Spinal cord (tissue), 10 donors: ENCODE measurements at places on chromosomes 3 and 15.

- DNase-seq: no peak
Measured at GRCh38 chr15:92152983-92153382, 240.7 kb upstream of the ST8SIA2 start.

- DNase-seq: no peak
Measured at GRCh38 chr3:38337703-38338102, 8.9 kb upstream of the XYLB start.

- DNase-seq: no peak
Measured at GRCh38 chr3:16897254-16897926, 12.6 kb downstream of the PLCL2 start.

DNA sequence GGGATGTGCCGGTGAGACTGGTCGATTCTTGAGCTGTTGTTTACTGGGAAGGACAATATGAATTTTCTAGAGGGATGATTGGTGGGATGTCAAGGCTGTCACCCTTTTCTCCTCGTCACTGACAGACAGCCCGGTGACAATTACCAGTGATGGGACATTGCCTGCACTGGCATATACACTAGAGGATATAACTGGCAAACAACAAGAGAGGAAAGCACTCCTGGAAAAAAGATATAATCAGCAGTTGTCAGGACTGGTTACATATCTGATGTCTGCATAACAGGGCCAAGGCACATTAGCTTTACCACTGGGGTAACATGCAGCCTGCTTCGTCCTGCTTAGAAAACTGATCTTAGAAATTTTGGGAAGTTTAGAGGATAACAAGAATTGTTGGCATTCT is 131.1 kb downstream of the ROBO2 start:
- DNase-seq: no peak

- no peak for DNase-seq
Measured at GRCh38 chr15:58115692-58116091, 22.5 kb upstream of the AQP9 start.

GRCh38 chr15:76368122-76368621 is 31.6 kb downstream of the ISL2 start:
- no peak for DNase-seq

DNA sequence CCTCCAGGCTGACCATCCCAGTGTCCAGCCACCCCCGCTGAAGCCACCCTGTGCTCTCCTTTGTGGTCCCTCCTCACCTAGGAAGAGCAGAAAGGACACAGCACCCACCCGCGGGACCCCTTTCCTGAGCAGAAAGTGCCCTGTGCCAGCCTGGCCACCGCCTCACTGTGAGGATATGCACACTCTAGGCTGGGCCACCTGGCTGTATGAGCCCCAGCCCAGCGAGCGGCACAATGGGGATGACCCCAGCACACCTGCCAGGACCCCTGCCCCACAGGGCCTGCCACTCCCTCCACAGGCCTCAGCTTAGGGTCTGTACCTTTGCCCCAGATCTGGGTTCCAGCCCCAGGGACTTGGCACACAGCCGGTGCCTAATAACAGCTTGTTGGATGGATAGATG is 47.9 kb upstream of the FURIN start:
- no peak for DNase-seq

- no peak for DNase-seq
Measured at GRCh38 chr15:62942428-62942827, 100.1 kb upstream of the TPM1 start.

DNA sequence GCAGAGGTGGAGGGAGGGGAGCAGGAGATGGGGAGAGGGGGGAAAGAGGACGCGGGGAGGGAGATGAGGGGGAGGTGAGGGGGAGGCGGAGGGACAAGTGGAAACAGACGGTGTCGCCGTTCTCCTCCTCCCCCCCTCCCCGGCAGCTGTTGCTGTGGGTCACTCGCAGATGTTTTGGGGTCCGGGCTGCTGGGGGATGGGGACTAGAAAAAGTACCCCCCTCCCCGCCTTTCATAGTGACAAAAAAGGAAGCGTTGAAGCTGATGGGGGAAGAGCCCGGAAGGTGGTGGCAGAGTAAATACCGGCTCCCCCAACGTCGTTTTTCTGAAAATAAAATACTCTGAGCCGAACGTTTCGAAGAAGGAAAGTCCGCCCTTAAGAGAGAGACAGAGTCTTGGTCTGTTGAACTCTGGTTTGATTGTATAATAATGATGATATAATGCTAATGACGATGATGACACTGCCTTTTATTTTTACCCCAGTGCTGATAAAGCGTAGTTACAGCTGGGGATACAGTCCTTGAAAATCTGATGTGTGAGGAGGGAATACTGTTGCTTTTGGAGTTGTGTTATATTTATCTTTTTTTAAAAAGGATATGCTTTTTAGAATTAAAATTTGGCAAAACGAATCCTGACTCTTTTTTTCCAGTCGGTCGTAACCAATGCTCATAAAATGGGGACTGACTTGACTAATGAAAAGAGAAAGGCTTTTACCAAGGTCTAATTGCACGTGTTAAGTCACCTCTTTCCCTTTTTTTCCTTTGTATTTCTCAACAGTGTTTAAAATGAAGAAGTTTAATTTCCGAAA is 993 bp downstream of the STXBP5L start:
- peak; percentile 33 for DNase-seq

DNA sequence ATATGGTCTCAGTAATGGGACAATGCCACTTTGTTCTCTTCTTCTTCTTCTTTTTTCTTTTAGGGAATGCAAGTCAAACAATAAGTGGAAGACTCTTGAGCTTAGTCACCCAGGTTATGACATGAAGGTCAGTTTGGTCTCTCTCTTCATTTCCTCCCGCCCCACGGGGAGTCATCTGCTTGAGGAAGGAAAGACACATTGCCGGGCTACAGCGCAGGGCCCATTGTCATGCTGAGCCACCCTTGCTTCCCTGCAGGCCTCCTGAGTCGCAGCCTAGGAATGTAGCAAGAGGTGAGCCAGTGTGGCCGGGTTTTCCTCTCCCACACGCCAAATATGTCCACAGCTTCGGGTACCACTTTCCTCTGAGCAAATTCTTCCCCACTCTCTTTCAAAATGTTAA is 47.6 kb downstream of the RAP2B start:
- DNase-seq: no peak

DNA sequence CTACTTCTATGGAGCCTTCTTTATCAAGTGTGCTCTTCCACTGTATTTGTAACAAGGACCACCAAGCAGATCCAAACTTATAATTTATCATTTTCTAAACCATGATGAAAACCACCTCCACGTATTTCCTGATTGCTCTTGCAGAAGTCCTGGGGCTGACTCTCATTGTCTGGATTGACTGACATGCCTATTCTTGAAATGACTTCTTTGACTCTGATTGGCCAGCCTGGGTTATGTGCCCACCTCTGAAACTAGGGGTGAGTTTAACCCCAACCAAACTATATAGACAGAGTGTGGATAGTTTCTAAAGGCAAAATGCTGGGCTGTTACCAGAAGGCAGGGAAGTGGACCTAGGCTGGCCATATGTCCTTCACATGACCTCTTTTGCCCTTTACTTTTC is 12.7 kb downstream of the TMPRSS7 start:
- DNase-seq: no peak

DNA sequence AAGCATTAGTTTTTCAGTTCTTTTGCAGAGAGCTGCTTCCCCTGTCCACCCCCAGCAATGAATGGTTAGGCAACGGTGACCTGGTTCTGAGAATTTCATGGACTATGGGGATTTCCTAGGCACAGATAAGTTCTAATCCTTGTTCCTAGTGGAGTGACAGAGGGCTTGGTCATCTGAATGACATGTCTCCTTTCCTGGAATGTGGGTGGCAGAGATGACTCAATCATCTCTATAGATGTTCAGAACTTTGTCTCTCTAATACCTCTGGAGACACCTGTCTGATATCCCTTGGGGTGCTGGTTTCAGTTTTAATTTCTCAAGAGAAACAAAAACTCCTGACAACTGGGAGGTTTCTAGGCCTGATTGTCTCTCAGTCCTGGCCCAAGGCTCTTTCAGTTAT is 10.4 kb downstream of the PLA2G4E start:
- DNase-seq: no peak

DNA sequence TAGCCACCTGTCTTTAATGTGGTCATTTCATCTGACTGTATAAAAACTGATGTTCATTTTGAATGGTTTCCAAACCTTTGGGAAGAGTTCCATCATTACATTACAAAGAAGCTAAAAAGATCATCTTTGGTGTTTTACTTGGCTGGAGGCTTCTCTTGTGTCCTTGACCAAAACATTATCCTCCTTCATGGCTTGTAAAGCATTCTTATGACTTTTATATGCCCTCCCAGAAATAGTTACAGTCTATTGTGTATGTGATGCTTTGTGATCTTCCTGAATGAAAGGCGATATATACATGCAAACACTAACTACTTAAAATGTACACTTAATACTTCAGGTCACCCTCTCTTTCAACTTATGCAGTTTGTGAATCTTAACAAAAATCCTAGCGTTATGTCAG is 525.6 kb downstream of the MECOM start:
- no peak for DNase-seq

DNA sequence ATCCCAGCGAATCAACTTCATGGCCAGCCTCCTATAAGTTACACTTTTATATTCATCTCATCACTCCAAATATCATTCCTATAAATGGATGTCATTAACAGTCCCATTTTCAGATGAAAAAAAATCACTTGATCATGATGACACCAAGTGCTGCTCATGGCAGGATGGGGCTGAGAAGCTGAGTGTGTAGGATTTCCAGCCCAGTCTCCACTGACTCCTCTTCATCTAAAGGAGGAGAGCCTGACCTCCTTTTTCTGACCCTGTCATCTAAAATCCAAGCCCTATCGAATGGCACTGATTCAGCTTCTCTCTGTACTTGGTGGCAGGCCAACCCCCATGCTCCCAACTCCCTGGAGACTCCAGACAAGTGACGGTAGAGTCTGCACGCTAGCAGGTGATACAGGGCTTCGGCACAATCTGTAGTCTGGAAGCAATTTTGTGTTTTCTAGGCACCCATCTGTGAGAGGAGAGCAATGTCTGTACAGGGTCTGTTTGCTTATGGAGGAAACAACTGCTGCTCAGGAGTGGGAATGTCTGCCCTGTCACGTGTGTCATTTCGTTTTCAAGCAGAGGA is 103.2 kb downstream of the EPHB1 start:
- peak; percentile 72 for DNase-seq

- no peak for DNase-seq
Measured at GRCh38 chr3:66472313-66473134, 28.3 kb downstream of the LRIG1 start.

- DNase-seq: no peak
Measured at GRCh38 chr3:120077731-120078130, 16.5 kb downstream of the GSK3B start.

- DNase-seq: no peak
Measured at GRCh38 chr3:133831966-133832801, 26.6 kb downstream of the SRPRB start.

DNA sequence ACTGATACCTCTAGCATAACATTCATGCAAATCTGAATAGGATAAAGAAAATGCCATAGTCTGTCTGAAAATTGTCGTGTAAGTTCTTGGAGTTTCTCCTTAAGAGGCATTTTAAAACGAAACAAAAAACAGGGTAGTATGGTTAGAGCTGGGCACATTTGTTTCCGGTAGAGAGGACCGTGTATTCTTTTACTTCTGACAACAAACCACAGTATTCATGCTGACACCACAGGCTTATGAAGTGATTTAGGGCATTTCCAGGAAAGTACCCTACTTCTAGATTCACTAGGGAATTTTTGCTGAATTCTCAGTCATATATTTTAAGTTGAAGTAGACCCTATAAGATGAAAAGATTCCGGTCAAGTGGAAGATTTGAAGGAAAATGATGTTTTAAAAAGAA is 541.3 kb downstream of the UNC13C start:
- no peak for DNase-seq

GRCh38 chr15:68812597-68813431 is 7.9 kb downstream of the ANP32A start:
- peak; percentile 19 for DNase-seq

- no peak for DNase-seq
Measured at GRCh38 chr15:89628301-89628700, 27.0 kb downstream of the KIF7 start.

- DNase-seq: peak; percentile 71
Measured at GRCh38 chr3:183428447-183429211, at the start of gene MCF2L2. MCF2L2 (minus strand) TSS chr3:183428619; CDS start chr3:183427977, 642 bp downstream.

DNA sequence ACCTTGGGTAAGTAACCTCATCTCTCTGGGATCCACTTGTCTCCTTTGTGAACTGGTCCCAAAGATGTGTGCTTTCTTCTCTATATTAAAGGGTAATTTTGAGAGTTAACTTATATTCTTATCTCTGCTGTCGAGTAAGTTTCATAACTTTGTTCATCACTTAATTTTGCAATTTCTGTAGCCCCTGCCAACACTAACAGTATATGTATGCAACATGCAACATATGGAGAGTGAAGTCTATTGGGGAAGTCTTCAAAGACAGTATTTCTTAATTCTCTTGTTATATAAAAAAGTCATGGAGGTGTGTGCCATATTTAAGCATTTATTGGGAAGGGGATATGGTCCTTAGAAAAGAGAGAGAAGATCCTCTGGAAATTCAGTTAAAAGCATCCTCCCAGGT is 85.9 kb downstream of the LRRC3B start:
- DNase-seq: no peak

DNA sequence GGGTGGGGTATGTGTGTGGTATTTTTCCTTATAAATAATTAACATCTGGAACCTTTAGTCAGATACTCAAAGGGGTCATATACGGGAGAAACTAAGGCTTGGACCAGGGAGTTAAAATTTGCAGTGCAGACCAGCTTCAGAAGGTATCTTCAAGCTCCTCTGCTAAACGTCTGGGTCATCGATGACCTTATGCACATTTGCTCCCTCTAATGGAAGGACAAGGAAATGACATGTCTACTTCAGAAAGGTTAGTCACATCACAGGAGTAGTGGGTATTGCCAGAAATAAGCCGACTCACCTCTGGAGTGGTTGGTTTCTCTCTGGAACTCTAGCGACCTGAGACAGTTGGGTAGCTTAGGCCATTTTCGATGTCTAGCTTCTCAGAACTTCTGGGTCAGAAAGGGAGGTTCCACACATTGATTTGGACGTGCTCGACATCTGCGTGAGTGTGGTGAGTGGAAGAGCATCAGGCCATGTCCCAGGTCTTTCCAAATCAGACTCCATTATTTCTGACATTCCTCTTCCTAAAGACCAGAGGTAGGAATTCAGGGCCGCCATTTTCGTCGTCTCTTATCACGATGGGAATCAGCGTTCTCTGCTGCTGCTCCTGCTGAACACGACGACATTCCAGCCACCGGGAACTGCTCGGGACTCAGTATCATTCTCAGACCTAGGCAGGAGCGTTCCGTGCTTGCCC is 31.8 kb upstream of the RASA2 start:
- DNase-seq: no peak

DNA sequence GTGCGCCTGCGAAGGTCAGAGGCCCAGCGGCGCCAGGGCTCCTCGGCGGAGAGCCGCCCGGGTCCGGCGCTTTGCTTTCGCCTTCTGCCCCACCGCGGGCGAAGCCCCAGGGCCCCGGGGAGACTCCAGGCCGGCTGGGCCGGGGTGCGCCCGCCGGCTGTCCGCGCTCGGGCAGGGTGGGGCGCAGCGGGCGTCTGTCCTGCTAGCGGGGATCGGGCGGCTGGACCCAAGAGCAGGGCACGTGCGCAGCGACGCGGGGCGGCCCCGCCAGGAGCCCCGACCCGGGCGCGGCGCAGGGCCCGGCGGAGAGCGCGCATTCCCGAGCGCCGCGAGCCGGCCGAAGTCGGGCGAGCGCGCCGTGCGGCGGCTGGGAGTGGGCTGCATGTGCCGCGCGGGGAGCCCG is 569 bp upstream of the ALDH1A3 start:
- DNase-seq: no peak
